ENCODE measurements at places on chromosomes 12 and 14. TPM values are rescaled to one million over a fixed set of nuclear protein-coding genes. Genes with fewer than 3 reads are reported as not detected.

DNA sequence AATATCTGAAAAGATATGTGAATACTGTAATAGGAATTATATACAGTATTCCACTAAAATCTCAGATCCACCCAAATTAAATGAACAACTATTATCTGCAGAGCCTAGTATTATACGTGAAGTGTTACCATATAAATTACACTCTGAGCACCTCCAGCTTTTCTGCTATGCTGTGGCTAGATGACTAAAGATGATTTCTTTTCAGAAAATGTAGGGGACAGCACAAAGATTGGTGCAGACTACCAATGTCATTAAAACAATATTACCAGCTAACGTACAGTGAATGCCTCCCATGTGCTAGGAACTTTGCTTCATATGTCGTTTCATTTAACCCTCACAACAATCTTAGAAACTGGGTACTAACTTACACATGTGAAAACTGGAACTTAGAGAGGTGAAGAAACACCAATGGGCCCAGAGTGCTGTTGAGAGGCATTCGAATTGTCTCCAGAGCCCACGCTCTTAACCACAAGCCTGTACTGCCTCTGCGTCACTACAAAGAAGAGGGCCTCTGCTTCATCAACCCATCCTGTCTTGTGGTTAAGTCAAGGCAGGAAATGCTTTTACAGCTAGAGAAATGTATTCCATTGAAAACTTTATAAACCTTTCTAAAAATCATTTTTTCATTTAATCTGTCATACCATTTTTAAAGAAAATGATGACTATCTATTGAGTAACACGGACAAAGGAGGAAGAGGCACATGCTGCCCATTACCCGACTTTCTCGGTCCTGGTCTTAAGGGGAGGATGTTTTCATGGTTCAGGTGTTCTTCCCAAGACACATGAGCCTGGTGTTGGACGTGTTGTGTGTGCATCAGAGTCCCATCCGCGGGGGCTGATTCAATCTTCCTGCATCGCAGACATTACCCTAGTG is 1.3 kb downstream of the GPR65 start:
- no peak for DNase-seq

DNA sequence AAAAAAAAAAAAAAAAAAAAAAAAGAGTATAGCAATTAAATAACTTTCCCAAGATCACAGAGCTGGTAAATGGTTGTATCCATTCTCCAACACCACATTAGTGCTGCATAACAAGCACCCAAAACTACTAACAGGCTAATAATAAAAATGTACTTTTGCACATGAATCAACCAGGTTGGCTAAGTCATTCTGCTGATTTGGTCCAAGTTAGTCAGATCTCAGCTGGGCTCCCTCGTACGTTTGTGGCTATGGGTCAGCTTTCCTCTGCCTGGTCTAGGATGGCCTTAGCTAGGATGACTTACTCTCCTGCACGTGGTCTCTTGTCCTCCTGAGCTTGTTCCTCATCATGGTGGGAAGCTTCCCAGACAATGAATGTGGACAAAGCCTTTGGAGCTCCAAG is 7.9 kb upstream of the PLEKHG6 start:
- no peak for DNase-seq

TESPA1 gene
- total RNA-seq = not detected

DNA sequence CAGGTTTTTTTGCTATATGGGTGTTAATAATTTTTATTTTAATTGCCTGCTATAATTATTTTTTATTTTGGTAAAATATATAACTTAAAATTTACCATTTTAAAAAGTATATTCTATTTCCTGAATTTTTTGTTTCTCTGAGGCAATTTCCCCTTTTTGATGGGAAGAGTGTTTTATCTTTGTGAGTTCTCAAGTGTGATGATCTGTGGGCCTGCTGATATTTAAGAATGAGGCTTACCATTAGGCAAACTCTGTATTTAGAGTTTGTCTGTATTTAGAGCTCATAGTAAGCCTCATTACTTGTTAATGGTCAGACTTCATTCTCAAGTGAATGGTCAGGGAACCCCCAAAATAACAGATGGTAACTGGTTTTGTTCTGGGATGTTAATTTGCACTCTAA is 48.0 kb downstream of the WNK1 start:
- DNase-seq = no peak

GRCh38 chr12:62632411-62632918 is 165.8 kb downstream of the MON2 start:
- peak; percentile 61 for DNase-seq

- no peak for DNase-seq
Measured at GRCh38 chr14:60485057-60485597, 736 bp downstream of the C14orf39 start.

C12orf50 gene
- total RNA-seq = 0.40 TPM

DNA sequence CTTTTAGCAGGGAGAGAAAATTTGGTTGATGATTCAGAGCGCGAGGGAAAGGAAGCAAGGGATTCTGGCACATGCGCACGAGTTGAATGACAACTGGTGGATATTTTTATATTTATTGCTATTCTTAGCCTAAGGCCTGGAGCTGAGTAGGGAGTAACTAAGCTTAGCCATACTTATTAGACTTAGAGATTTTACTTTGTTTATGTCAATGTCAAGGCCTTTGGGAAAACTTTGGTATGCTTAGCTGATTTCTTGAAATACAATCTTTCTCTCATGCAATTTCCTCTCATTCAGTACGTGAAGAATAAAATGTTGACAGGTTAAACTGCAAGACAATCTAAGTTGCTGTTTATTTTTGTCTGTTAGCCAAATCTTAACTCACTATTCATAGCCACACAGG is 101.1 kb downstream of the CRADD start:
- peak; percentile 68 for DNase-seq

DNA sequence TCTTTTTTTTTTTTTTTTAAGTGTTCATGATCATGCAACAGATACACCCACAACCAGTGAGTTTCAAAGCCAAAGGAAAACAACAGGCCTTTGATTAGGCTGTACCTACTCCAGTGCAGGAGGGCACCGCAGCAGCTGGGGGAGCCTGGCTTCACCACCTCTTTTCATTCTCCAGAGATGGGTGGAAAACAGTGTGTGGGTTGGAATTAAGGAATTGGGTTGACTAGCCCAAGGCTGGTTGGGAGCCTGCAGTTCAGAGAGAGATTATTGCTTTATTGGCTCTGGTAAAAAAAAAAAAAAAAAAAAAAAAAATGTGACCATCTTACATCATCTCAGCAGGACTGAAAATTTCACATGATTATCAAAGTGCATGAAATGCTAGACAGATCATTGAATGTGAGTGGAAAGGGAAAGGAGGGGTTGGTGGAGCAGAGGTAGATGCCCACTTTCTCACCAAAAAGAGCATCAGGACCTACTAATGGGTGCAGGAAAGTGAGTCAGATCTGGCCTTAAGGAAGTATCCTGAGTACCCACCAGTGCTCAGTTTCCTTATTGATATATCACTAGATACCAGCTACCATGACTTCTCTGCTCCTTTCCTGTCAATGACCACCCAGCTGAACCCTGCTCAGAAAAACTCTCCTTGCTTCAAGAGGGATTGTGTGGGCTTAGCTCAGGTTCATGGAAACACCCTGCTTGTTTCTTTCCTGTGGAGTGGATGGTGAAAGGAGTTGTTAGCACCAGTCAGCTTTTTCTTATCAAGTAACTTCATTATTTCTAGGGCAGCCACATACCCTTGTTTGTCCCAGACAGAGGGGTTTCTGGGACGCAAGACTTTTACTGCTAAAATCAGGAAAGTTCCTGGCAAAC is 54.8 kb upstream of the DYRK2 start:
- no peak for DNase-seq

DNA sequence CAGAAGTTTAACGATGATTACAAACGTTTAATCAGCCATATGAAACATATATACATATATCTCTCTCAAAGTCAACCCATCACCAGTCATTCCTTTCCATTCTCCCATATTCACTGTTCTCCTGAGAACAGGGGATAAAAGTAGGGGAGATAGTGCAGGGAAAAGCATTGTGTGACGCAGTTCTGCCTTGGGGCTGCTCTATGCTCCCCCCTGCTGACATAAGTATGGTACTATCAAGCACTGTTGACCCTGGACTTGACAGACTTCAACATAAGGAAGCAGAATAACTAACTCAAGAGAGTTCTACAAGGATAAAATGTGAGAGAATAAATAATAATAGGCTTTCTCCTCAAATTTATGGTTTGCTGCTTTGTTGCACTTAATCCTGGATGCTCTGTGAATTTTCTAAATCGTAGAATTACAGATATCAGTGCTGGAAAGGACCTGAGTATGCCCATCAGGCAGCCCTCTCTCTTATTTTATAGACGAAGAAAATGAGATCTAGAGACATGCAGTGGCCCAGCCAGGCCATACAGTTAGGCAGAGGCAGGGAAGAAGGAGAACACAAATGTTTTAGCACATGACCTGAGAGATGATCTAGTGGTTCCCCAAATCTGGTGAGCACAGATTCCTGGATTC is 87.2 kb downstream of the SCN8A start:
- no peak for DNase-seq

DNA sequence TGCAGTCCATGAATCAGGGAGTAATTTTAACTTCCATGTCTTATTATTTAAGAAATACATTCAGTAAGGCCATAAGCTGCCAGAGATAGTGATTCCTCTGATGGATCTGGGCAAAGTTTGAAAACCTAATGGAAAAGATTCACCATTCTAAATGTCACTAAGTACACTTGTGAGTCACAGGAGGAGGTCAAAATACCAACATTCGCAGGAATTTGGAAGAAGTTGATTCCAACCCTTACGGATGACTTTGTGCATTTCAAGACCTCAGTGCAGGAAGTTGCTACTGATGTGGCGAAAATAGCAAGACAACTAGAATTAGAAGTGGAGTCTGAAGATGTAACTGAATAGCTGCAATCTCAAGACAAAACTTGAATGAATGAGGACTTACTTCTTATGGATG is 69.8 kb downstream of the OSBPL8 start:
- no peak for DNase-seq

GRCh38 chr14:88630565-88630964 is 67.7 kb downstream of the ZC3H14 start:
- no peak for DNase-seq

DNA sequence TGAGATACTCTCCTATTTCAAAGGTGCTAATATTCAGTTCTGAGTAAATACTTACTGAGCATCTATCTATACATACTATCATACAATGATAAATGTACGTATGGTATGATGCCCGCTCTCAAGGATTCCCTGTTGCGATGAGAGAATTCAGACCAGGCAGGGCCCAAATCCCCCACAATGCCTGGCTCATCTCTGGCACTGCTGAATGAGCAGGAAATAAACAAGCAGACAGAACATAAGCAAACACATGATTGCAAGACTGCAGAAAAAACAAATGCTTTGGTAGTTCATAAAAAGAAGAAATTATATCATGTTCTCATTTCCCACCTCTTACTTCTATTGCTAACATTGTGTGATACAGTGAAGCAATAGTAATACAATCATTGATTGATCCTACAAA is 77.2 kb upstream of the DUSP6 start:
- no peak for DNase-seq

DNA sequence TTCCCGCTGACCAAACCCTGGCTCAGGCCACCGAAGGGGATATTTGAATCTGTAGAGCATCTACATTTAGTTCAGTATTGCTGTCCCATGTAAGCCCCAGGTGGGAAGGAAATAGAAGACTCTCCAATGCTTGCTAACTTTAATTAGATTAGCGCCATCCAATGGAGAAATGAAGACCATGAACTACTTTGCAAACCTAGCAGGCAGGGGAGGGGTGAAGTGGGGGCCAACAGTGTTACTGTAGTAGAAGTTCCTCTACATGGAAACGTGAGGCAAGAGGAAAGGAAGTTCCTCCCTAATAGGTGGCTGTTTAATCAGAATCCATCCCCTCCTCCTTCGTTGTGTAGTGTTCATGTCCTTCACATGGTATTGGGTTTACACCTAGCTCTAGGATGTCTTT is 9.3 kb upstream of the DENND5B start:
- no peak for DNase-seq

- DNase-seq = no peak
Measured at GRCh38 chr12:107490010-107490409, 195.6 kb upstream of the PWP1 start.

LUM gene
- 930 TPM for total RNA-seq

DNA sequence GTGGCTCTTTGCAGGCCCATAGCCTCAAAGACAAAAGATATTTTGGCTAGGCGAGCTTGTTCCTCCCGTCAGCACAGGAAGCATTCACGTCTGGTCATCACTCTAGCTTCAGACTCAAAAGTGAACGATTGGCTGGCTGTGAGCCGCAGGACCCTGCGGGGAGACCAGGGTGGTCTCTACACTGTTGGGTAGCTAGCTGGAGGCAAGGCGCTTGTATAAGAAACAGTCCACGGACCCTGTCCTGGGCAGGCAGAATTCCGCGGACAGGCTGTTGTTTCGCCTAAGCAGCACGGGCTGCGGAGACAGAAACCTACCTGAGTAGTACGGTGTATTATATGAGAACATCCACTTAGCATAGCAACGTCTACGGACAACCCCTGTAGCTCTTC is 29.6 kb downstream of the WBP11 start:
- DNase-seq = no peak

GRCh38 chr12:12221560-12221959 is 45.3 kb downstream of the LRP6 start:
- no peak for DNase-seq

RNF212B gene
- not detected for total RNA-seq

- DNase-seq = no peak
Measured at GRCh38 chr12:129607756-129608155, 296.1 kb downstream of the TMEM132D start.

FITM1 gene
- total RNA-seq = 0.48 TPM

DNA sequence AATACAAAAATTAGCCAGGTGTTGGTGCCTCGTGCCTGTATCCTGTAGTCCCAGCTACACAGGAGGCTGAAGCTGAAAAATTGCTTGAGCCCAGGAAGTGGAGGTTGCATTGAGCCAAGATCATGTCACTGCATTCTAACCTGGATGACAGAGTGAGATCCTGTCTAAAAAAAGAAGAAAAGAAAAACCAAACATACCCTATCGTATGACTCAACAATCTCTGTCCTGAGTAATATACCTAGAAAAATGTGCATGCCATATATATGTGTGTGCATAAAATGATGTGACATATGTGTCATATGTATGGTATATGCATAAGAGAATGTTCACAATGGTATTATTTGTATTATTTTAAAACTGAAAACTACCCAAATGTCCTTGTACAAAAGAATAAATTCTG is 261.5 kb upstream of the CLEC14A start:
- no peak for DNase-seq

KRT74 gene
- not detected for total RNA-seq

GRCh38 chr14:34628681-34629135 is 1.2 kb downstream of the SNX6 start:
- DNase-seq = no peak

DNA sequence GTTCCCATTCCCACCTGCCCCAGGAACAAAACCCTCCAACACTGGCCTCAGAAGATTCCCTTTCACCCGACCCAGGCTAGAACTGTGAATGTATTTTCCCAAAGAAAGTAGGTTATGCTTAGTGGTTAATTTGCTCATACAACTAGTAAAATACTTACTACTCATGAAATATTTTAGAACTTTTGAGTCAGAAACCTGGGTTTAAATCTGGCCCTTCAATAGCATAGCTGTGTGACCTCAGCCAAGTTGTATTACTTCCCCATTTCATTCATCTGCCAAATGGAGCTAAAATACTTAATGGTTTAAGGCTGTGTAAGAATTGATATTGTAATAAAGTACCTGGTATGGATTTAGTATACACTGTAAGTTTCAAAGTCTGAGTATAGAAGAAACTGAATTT is 69.1 kb upstream of the DNM1L start:
- DNase-seq = no peak

GRCh38 chr12:124388038-124388671 is 93.3 kb downstream of the RFLNA start:
- peak; percentile 61 for DNase-seq

LRP1-AS gene
- not detected for total RNA-seq

CACNB3 gene
- total RNA-seq = 5.9 TPM

KCNC2 gene
- total RNA-seq = 3.6 TPM
